ENCODE measurements at places on chromosomes 1 and 21.
A peak's percentile ranks its signal among the peaks of the same experiment; 100 is the strongest.

- DNase-seq = no peak
Measured at GRCh38 chr1:207361889-207362288, 40.4 kb downstream of the CD55 start.

GRCh38 chr1:117284399-117285215 lies 73.9 kb upstream of the VTCN1 start:
- DNase-seq = no peak

- no peak for DNase-seq
Measured at GRCh38 chr21:37454869-37455503, 88.4 kb downstream of the DYRK1A start.

- DNase-seq = no peak
Measured at GRCh38 chr1:91651661-91652071, 151.0 kb downstream of the CDC7 start.

DNA sequence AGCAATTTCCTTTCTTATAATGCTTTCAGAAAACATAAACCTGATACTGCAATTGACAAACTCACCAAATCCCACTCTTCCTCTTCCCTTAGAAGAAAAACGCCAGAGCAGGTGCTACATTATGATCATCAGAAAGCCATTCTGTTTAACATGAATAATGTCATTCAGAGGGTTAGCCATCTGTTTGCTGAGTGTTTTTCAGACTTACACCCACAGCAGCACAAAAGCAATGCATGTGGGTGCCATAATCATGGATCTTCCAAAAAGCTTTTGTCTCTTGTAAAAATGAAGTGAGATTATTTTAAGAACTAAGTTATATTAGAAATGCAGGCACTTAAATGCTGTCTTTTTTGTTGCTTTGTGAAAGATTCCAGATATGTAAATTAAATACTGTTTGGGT lies 204.6 kb upstream of the TMPRSS15 start:
- no peak for DNase-seq

DNA sequence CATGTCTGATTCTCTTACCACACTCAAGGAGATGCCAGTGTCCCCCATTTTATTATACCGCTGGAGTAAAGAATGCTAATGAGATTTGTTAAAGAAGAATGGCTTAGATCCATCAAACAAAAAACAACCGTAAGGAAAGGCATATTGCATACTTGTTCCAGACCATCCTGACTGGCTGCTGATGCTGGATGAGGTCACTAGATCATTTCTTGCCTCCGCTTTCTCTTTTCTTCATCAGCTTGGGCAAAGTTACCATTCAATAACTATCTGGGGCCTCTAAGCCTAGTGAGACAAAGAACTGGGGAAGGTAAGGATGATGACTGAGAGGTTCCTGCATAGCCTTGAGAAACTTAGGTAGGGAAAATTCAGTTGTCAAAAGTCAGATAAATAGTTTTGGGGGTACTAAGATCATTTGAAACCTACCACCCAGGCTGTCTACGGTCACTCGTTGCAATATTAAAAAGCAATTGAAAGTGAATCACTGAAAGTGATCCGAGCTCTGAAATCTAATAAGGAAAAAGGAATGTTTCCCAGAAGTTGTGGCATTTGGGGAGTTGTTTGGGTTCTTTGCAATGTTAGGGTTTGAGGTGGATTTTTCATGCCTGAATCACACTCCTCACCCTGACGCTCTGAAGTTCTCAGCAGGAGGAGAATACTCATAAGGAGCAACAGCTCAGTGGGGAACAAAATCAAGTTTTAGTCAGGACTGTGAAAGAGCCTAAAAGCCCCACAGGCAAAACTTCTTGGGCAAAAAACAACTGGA lies 176.8 kb downstream of the HHIPL2 start:
- no peak for DNase-seq

DNA sequence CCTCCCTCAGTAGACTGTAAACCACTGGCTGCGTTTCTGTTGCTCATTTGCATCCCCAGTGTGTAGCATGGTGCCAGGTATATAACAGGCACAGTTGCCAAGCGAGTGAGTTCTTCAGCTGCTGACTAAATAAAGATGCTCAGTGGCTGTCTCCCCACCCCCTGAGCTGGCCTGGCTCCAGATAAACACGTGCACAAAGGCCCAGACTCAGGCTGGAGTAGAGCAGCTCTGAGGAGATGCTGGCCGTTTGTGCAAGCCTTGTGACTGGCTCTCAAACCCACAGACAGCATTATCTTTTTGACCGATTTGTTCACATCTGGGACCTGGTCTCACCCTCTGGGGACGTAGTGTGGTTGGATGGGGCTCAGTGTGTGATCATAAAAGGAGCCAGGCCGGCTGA lies 7.1 kb downstream of the CHRNB2 start:
- DNase-seq = no peak

GRCh38 chr1:67171978-67172377 lies 5.7 kb downstream of the IL23R start:
- DNase-seq = no peak

DNA sequence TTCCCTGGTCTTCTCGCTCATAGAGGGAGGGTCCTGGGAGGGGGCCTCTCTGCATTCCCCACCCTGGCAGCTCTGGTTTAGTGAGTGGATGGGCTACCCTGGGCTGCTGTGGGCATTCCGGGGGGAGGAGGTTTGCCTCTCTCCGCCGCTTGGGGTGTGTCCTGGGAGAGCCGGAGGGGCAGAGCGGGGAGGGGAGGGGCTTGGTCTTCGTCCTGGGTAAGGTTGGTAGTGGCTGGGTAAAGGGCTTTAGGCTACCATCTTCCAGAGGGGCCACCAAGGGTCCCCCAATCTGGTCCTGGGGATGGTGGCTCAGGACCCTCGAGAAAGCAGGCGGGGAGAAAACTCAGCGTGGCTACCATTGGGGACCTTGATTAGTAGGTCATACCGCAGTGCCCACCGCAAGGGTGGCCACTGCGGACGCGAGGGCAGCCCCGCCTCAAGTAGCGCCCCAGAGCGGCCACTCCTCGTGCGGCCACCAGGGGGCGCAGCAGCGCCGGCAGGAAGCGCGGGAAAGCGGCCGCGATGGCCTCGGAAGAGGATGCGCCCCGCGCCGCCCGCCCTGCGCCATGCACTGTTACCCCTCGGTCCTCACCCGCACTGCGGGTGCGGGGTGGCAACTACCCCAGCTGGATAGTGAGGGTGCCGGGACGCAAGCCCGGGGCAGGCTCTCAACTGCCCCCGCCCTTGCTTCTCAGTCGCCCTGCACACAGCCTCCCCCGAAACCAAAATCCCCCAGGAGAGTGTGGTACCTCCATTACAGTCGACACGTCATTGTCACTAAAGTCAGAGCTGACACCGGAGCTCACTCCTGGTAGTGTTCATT lies 44.1 kb upstream of the SLC25A33 start:
- DNase-seq = no peak

DNA sequence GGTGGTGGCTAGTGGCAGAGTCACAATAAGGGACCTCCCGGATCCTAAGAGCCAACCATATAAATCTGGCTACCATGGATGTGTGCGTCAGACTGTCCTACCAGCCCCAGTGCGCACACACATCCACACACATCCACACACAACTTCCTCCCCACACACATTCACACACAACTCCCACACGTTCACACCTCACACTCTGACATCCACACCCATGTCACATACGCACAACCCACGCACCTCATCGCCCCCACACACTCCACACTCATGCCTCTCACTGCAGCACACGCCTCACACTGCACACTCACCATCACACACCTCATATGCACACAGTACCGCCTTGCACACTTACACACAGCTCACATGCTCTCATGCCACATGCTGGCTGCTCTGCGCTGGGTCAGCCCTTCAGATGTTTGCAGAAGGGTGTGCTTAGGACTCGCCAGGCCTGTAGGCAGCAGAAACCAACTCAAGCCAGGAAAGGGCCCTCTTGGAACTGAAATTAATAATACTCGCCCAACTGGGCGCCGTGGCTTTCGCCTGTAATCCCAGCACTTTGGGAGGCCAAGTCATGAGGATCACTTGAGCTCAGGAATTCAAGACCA lies 3.0 kb downstream of the LDLRAD2 start:
- DNase-seq = no peak

GRCh38 chr21:31087639-31088473 lies 49.6 kb upstream of the KRTAP19-8 start:
- no peak for DNase-seq

- DNase-seq = no peak
Measured at GRCh38 chr1:61420909-61421835, 303.8 kb downstream of the TM2D1 start.

DNA sequence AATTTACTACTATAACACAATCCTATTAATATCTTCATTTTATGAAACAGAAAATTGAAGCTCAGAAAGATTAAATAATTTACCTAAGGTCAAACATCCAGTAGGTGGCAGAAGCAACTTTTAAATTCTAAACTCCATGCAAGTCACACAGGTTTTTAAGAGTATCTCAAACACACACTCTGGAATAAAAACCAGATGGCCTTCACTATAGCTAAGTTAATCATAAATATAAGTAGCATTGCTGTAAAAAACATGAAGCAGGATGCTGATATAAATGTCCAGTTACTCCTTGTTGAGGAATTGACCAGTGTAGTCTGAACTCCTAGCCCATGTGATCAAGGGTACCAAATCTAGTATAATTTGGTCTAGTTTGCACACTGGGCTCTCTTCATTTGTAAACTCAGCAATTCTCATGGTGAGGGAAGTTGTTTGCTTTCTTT lies 9.4 kb upstream of the FMO3 start:
- no peak for DNase-seq

DNA sequence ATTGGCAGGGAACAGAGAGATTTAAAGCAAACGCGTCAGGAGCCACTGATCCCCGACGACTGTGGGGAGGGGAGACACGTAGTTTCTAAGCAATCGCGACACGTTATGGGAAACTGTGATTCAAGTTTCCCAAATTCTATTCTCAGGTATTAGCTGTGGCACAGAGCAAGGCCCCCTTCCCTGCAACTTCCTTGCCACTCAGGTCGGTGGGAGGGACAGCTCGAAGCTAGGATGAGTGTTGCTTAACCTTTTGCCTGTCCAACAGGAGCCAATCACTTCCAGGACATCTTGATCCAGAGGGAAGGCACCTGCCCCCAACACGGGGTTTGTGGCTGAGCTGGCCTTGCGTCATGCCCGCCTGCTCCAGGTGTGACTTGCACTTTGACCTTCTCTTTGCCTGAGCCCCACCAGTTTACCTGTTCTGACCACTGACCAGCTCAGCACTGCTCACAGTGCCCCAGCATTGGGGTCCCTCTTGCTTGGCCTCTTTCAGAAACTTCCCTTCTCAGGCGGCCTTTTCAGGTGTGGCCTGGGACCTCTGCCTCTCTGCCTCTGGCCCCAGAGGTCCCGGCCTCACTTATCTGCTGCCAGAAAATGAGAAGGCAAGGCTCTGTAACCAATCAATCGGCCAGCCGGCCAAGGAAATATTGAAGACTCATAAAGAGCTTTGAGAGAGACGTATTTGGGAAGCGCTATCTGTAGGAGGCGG lies 24.6 kb downstream of the TEX35 start:
- peak; percentile 83 for DNase-seq

DNA sequence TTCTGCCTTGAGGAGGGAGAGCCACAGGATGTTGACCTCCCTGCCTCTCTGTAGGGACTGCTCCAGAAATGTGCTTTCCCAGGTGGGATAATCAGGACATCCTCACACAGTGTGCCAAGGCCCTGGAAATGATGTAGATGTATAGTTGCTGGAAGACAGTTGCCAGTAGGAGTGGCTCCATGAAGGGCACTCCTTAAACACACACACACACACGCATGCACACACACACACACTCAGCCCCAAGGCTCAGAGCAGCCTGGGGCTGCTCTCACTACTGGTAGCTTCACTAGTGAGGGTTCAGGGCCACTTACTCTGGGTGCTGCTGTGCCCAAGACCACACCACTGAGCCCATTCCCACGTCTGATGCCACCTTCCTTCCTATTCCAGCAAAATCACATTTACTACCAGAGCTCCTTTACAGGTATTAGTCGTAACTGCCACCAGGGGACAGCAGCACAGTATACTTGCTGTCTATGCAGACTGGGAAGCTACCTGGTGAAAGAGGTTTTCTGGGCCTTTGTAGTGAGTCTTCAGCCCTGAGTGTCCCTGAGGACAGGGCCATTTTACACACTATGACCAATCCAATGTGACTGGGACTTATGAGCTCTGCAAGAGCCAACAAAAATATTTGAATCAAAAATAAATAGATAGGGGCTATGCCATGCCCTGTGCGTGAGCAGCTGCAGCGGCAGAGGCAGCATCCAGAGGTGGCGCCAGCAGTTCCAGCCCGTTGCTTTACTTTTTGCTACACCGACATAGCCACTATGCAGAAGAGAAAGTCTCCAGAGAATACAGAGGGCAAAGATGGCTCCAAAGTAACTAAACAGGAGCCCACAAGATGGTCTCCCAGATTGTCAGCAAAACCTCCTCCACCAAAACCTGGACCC lies 15.0 kb downstream of the CRNN start:
- DNase-seq = no peak

GRCh38 chr1:63042278-63042677 lies 258.3 kb downstream of the ATG4C start:
- no peak for DNase-seq

DNA sequence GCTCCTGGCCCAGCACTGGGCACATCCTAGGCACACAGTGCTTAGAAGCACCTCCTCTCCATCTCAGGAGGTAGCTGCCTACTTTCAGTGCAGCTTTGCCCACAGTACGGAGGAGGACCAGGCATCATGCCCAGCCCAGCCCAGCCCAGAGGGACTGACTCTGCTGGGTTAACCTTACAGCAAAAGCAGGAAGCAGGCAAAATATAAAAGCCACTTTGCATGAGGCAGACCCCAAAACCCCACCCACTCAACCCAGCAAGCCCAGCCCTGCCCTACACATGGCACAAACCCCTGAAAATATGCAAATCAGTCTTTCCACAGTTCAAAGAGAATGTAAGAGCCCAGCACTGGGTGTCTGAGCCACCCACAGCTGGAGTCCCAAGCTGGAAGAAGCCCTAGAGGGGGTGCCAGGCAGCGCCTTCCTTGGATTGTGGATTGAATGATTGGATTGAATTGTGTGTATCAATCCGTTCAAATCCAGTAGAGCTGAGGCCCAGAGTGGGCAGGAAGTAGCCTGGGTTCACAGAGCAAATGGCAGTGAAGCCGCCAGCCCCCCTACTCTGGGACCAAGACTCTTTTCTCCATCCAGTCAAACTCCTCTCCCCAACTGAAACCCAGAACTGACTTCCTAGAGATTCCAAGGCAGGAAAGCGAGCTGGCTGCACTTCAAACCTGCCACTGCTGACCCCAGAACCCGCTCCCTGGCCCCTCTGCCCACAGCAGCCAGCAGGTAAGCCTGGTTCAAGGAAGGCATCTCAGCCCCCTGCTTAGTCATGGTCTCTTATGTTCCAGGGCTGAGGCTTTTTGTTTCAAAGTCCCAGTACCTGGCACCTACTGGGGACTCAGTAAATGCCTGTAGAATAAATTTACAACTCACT lies 117.7 kb downstream of the LACTBL1 start:
- no peak for DNase-seq
